KBM-7 (cell line): ENCODE measurements at places on chromosomes 7 and 10.

GRCh38 chr10:70550459-70550858, 52.1 kb downstream of the PRF1 start:
- DNase-seq, result no peak

- DNase-seq, result no peak
Observed at GRCh38 chr10:122083478-122084025, 94.6 kb downstream of the TACC2 start.

DNA sequence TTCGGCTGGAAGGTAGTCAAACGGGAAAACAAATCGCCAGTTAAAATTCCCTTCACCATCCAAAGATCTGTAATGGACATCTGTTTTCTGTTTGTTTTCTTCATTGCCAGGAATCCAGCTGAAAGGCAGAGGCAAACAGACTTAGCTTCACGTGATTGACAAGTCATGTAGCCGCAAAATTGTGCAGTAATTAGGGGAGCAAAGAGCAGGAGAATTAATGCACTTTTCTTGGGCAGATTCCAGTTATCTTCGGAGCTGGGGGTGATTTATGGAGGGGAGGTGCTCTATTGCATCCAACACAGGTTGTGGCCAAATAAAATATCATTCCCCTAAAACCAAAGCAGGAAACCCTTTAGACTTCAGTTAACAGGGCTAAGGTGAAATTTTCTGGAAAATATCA, 162.2 kb downstream of the MYOF start:
- no peak for DNase-seq

GRCh38 chr7:131503639-131504038, 52.8 kb downstream of the PODXL start:
- no peak for DNase-seq

DNA sequence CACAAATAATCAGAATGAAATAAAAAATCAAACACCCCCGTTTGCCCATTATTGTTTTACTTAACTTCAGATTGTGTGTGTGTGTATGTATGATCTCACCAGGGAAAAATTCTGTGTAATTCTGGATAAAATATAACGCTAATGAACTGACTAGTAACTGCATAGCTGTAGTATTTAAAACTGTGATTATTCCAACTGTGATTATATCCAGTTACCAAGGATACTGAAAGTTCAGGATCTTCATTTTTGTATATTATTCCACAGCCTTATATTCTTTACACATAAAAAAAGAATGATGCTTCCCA, 2.9 kb downstream of the TWIST1 start:
- DNase-seq, result no peak

- DNase-seq, result peak; percentile 48
Observed at GRCh38 chr7:30727061-30727945, 24.6 kb upstream of the INMT start.

- DNase-seq, result no peak
Observed at GRCh38 chr10:43323245-43323644, 48.2 kb upstream of the FXYD4 start.

DNA sequence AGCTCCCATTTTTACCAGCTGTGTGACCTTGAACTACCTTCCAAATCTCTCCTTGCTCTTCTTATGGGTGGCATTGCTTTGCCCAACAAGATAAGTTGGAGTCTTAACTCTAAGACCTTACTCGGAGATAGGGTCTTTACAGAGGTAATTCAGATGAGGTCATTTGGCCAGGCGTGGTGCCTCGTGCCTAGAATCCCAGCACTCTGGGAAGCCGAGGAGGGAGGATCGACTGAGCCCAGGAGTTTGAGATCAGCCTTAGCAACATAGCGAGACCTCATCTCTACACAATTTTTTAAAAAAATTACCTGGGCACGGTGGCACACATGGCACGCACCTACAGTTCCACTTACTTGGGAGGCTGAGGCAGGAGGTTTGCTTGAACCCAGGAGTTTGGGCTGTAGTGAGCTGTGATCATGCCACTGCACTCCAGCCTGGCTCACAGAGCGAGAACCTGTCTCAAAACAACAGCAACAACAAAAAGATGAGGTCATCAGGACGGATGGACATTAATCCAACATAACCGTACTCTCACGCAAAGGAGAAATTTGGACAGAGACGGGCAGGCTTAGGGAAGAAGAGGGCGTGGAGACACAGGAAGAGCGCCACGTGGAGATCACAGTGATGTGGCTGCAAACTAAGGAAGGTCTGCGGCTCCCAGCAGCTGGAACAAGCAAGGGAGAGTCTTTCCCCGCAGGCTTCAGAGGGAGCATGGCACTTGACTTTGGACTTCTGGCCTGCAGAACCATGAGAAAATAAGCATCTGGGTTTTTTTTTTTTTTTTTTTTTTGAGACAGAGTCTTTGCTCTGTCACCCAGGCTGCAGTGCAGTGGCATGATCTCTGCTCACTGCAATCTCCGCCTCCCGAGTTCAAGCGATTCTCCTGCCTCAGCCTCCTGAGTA, 122.3 kb upstream of the CARD11 start:
- no peak for DNase-seq
